Vagina (tissue), 2 donors: ENCODE measurements at places on chromosomes 6 and 20.

- H3K4me1 ChIP-seq, result no peaks in the 10 kb centered on the region
- no peak overlapping the region for H3K27ac ChIP-seq
Measured at GRCh38 chr6:48113130-48113529, 2.1 kb upstream of the PTCHD4 start.

DNA sequence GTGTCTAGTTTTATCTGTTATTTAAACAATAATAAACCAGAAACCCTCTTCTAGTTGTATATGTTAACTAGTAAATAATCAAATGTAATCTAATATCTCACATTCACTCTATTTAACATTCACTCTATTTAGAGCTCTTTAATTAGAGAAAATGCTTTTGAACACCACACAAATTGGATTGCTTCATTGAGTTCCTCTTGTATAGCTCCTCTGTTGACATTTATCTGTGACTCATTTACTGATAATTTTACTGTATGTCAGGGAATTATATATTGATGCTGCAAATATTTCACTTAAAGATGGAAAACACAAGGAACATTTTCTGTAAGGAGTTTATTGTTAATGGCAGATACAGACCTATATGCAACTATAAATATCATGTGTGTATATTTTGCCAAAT, 594.6 kb downstream of the COL12A1 start:
- H3K27ac ChIP-seq, result no peak overlapping the region
- H3K36me3 ChIP-seq, result no peaks in the 10 kb centered on the region
- no peak for DNase-seq
- H3K4me3 ChIP-seq, result no peak overlapping the region
- H3K4me1 ChIP-seq, result no peaks in the 10 kb centered on the region

- H3K27me3 ChIP-seq, result no peaks in the 10 kb centered on the region
- H3K27ac ChIP-seq, result no peak overlapping the region
- H3K4me3 ChIP-seq, result no peak overlapping the region
Measured at GRCh38 chr20:6305536-6305935, 182.7 kb upstream of the FERMT1 start.

DNA sequence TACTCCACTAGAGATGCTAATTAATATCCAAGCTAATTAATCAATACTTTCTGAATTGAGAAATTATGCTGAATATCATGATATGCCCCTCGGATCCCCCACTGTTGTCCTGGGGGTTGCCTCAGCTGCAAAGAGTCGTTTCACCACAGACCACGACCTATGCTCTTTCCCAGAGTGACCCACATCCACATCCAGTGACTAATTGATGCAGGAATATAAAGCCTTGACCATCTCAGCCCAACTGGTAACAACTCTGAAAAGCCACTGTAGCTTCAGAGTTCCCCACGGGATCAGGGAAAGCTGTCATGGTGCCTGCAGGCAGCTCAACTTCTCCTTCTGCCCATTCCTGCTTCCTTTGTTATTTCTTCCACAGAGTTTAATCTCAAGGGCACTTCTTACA, 116.9 kb downstream of the RWDD2A start:
- H3K36me3 ChIP-seq, result no peaks in the 10 kb centered on the region
- no peak overlapping the region for H3K4me3 ChIP-seq
- no peak for DNase-seq
- no peaks in the 10 kb centered on the region for H3K4me1 ChIP-seq
- no peak overlapping the region for H3K27ac ChIP-seq

GRCh38 chr6:114051031-114051430, 80.1 kb upstream of the HDAC2 start:
- no peak for DNase-seq
- no peaks in the 10 kb centered on the region for H3K27me3 ChIP-seq
- no peak overlapping the region for H3K4me3 ChIP-seq

- no peaks in the 10 kb centered on the region for H3K36me3 ChIP-seq
- H3K4me1 ChIP-seq, result peaks cover 9% of the 10 kb centered on the region
- no peak overlapping the region for H3K27ac ChIP-seq
- H3K4me3 ChIP-seq, result peak overlapping the region; percentile 31
Measured at GRCh38 chr20:25984933-25985332, 288.3 kb upstream of the ZNF337 start.

GRCh38 chr20:41293269-41294037, 24.1 kb downstream of the ZHX3 start:
- no peaks in the 10 kb centered on the region for H3K27me3 ChIP-seq
- H3K4me1 ChIP-seq, result peaks cover 30% of the 10 kb centered on the region
- no peak for DNase-seq

DNA sequence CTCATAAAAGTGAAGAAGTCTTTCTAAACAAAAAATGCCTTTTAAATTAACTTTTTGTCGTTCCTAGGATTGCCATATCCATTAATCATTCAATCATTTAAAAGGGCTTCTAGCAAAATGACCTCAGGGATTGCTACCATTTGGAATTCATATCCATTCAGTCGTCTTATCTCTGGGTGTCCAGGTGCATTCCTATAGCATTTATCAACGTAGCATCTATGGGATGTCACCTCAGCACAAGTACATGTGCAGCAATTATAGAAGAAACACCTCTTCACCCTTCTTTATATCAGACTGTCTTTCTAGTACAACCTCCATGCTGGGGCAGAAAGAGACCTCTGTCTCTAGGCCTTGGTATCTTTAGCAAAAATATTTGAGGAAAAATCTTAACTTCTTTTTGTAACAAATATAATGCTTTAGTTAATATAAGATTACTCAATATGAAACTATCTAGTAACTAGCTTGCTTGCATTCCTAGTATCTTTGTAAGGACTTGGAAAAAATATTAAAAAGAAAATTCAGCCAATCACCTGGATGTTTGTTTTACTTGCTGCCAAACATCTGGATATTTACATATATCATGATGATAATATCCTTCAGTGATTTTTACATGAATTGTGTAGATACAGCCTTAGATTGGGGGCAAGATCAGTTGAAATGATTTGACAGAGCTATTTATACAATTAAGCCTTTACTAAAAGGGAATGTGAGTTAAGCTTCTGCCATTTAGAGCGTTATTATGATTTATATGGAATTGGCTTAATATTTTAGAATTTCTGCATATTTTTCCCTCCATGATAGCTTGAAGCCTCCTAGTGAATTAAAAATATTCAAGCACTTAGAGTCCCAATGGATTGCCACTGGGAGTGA, 356.8 kb downstream of the HDGFL1 start:
- no peak overlapping the region for H3K27ac ChIP-seq
- H3K36me3 ChIP-seq, result no peaks in the 10 kb centered on the region
- no peak overlapping the region for H3K4me3 ChIP-seq
- DNase-seq, result no peak
- H3K27me3 ChIP-seq, result no peaks in the 10 kb centered on the region

GRCh38 chr6:78910010-78910409, 42.7 kb downstream of the IRAK1BP1 start:
- peak overlapping the region; percentile 83 for H3K27ac ChIP-seq
- DNase-seq, result no peak
- no peaks in the 10 kb centered on the region for H3K27me3 ChIP-seq
- H3K4me3 ChIP-seq, result peak overlapping the region; percentile 62
- H3K36me3 ChIP-seq, result no peaks in the 10 kb centered on the region

GRCh38 chr6:30500421-30501355, 11.4 kb downstream of the HLA-E start:
- no peak overlapping the region for H3K4me3 ChIP-seq
- no peaks in the 10 kb centered on the region for H3K27me3 ChIP-seq
- H3K36me3 ChIP-seq, result no peaks in the 10 kb centered on the region
- no peak for DNase-seq
- no peak overlapping the region for H3K27ac ChIP-seq

DNA sequence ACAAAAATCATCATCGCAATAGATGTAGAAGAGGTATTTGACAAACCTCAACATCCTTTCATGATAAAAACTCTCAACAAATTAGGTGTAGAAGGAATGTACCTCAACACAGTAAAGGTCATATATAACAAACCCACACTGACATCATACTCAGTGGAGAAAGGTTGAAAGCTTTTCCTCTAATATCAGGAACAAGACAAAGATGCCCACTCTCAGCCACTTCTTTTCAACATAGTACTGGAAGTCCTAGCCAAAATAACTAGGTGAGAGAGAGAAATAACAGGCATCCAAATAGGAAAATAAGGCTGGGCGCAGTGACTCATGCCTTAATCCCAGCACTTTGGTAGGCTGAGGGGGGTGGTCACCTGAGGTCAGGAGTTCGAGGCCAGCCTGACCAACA, 95.8 kb downstream of the ZDHHC14 start:
- no peaks in the 10 kb centered on the region for H3K27me3 ChIP-seq
- no peak overlapping the region for H3K4me3 ChIP-seq
- no peak overlapping the region for H3K27ac ChIP-seq
- no peaks in the 10 kb centered on the region for H3K4me1 ChIP-seq
- peak; percentile 25 for DNase-seq
- H3K36me3 ChIP-seq, result no peaks in the 10 kb centered on the region

GRCh38 chr20:51341581-51341980, 200.9 kb downstream of the NFATC2 start:
- H3K4me1 ChIP-seq, result no peaks in the 10 kb centered on the region
- no peak for DNase-seq
- no peaks in the 10 kb centered on the region for H3K27me3 ChIP-seq
- H3K27ac ChIP-seq, result no peak overlapping the region
- H3K36me3 ChIP-seq, result no peaks in the 10 kb centered on the region
- no peak overlapping the region for H3K4me3 ChIP-seq

- H3K27me3 ChIP-seq, result no peaks in the 10 kb centered on the region
- H3K27ac ChIP-seq, result peak overlapping the region; percentile 25
- H3K36me3 ChIP-seq, result no peaks in the 10 kb centered on the region
- DNase-seq, result no peak
Measured at GRCh38 chr6:34709386-34709785, 12.8 kb upstream of the ILRUN start.

DNA sequence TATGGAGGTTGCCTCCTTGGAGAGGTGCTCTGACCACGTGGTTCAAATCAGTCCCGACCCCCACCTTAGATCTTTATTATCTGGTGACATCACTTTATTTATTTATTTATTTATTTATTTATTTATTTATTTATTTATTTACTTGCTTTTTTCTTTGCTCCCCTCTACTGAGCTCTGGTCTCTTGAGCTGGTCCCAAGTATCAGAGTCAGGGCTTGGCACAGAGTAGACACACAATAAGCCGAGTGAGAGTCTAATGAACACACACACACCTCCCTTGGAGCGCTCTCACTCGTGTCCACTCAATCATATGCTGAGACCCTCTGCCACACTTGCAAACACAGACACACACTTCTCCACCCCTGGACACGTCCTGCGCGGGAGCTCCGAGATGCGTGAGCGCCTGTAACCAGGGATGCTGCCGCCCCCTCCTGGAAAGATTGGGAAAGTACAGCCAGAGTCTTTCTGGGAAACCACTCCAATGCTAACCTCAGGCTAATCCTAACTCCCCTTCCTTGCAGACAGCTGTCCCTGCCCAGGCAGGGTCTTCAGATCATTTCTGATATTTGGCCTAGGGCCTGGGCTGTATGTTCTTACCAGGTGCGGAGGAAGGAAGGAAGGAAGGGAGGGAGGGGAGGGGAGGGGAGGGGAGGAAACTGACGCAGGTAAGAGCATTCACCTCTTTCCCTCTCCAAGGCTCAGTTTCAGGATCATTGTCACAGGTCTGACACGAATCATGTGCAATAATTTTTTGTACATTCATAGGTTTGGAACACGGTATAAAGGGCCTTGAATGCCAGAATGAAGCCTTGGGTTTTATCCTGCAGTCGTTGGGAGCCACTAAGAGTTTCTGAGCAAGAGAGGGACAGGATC, 70.9 kb downstream of the STK35 start:
- no peak overlapping the region for H3K4me3 ChIP-seq
- no peaks in the 10 kb centered on the region for H3K4me1 ChIP-seq
- DNase-seq, result no peak
- no peak overlapping the region for H3K27ac ChIP-seq
- H3K27me3 ChIP-seq, result no peaks in the 10 kb centered on the region

DNA sequence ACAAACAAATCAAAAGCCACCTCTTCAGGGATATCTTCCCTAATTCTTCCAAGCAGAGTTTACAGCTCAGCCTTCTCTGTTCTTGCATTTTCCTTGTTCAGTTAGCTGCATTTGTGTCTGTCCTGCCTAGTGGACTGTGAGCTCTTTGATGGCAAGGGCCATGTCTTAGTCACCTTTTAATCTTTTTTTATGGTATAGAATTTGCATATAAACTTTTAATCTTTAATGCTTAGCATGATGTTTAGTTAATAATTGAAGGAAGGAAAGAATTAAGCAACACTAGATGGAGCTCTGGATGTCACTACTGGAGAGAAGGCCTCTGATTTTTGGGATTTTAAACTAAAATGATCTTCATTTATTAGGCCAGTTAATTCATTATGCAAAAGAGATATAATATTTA, 12.1 kb downstream of the PPP2R5D start:
- no peak for DNase-seq
- no peaks in the 10 kb centered on the region for H3K36me3 ChIP-seq
- H3K4me3 ChIP-seq, result no peak overlapping the region

DNA sequence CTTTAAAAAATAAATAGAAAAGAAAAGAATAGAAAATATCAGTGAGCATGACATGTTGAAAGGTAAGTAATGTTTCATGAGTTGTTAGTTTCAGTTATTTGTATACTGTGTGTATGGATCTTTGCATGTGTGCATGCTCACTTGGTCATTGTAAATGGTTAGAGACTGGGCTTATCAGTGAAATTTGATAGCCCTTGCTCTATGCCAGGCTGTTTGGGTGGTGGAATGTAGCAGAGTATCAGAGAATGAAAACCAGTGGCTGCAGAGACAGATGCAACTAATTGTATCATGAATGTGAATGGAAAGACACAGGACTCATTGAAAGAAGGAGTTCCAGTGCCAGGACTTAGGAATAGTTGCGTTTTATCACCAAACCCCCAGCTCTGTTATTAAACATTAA, 4.2 kb downstream of the GSTA2 start:
- H3K27me3 ChIP-seq, result no peaks in the 10 kb centered on the region
- no peaks in the 10 kb centered on the region for H3K36me3 ChIP-seq
- no peak overlapping the region for H3K27ac ChIP-seq
- no peak overlapping the region for H3K4me3 ChIP-seq

GRCh38 chr6:10723567-10723881, 654 bp downstream of the TMEM14C start:
- peaks cover 50% of the 10 kb centered on the region for H3K4me1 ChIP-seq
- no peaks in the 10 kb centered on the region for H3K27me3 ChIP-seq
- peak overlapping the region; percentile 85 for H3K27ac ChIP-seq
- DNase-seq, result no peak
- peaks cover 20% of the 10 kb centered on the region for H3K36me3 ChIP-seq
- H3K4me3 ChIP-seq, result peak overlapping the region; percentile 74
